ENCODE measurements at places on chromosomes 11 and 22. TPM values are rescaled to one million over a fixed set of nuclear protein-coding genes. Genes with fewer than 3 reads are reported as not detected.

- no peak for DNase-seq
- no peaks in the 10 kb centered on the region for H3K36me3 ChIP-seq
- H3K4me1 ChIP-seq = no peaks in the 10 kb centered on the region
- no peaks in the 10 kb centered on the region for H3K27me3 ChIP-seq
- no peak overlapping the region for H3K4me3 ChIP-seq
Observed at GRCh38 chr11:79013509-79013908, 427.3 kb downstream of the TENM4 start.

- no peaks in the 10 kb centered on the region for H3K4me1 ChIP-seq
- no peak overlapping the region for H3K27ac ChIP-seq
- DNase-seq = no peak
- no peaks in the 10 kb centered on the region for H3K36me3 ChIP-seq
- H3K4me3 ChIP-seq = no peak overlapping the region
Observed at GRCh38 chr11:8340296-8340695, 76.6 kb upstream of the LMO1 start.

DNA sequence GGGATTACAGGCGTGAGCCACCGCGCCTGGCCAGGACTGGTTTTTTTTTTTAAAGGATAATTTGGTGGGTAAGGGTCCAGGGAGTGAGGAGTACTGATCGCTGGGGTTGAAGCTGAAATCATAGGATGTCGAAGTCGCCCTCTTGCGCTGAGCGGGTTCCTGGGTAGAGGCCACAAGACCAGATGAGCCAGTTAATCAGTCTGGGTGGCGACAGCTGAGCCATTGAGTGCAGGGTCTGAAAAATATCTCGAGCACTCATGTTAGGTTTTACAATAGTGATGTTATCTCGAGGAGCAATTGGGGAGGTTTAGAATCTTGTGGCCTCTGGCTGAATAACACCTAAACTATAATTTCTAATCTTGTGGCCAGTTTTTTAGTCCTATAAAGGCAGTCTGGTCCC is 7.8 kb downstream of the APOL5 start:
- no peaks in the 10 kb centered on the region for H3K27me3 ChIP-seq
- no peak overlapping the region for H3K4me3 ChIP-seq
- H3K27ac ChIP-seq = no peak overlapping the region
- no peaks in the 10 kb centered on the region for H3K4me1 ChIP-seq
- H3K36me3 ChIP-seq = no peaks in the 10 kb centered on the region
- no peak for DNase-seq

Gene GPR152
- not detected for total RNA-seq

Gene ANGPTL5
- total RNA-seq = not detected

GRCh38 chr11:12531681-12532080 is 142.5 kb upstream of the TEAD1 start:
- no peaks in the 10 kb centered on the region for H3K4me1 ChIP-seq
- no peak for DNase-seq
- H3K4me3 ChIP-seq = no peak overlapping the region
- no peak overlapping the region for H3K27ac ChIP-seq

Gene SELENOH
- total RNA-seq = 475 TPM

Gene CARNS1
- total RNA-seq = 0.76 TPM

DNA sequence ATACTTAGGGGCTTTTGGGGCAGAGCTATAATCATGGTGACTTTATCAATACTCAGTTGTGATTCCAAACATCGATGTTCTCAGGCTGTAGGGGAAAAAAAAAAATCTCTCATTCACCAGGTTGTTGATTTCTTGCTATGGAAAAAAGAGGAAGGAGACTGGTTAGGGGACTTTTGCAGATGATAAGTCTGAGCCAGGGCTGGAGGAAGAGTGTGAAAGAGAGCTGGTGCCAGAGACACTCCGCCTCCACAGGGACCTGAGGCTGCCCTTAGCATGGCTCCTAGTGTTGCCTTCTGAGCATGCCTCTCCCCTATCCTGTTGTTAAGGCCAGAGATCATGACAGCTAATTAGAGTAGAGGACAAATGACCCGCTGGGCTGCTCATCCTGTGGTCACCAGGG is 16.9 kb downstream of the UPB1 start:
- H3K36me3 ChIP-seq = no peaks in the 10 kb centered on the region
- H3K27me3 ChIP-seq = no peaks in the 10 kb centered on the region
- no peak overlapping the region for H3K27ac ChIP-seq
- no peaks in the 10 kb centered on the region for H3K4me1 ChIP-seq
- H3K4me3 ChIP-seq = no peak overlapping the region
- DNase-seq = no peak

DNA sequence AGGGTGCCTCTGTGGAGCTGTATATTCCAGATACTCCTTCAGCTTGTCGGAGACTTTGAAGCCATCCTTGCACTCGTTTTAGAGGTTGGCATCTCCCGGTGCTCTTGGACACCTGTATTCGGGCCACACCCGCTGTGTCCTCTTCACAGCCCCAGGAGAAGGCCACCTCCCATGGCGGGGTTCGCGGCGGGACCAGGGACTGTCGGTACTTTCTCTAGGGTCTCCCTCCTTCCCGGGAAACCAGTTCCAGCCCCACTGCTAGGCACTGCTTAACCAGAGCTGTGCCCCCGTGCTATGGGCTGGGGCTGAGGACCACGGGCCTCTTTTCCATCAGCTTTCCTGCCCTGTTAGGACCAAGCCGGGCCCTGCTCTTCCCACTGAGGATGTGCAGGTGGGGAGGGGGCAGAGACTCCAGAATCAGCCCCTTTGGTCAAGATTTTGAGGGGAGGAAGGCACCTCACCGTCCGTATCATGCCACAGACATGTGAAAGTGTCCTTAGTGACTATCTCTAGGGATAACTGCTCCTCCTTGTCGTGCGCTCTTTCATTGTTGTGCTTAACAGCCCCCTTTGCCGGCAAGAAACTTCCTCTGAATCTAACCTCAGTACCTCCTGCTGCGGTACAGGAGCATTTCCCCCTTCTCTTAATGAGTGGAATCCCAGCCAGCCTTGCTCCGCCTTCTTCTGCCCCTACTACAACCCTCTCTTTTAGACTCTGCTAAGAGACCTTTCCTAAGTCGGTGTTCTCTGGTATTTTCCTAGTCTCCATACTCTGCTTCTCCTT is 1.2 kb upstream of the B3GAT1 start:
- H3K27me3 ChIP-seq = no peaks in the 10 kb centered on the region
- H3K27ac ChIP-seq = no peak overlapping the region
- no peak for DNase-seq
- no peak overlapping the region for H3K4me3 ChIP-seq

DNA sequence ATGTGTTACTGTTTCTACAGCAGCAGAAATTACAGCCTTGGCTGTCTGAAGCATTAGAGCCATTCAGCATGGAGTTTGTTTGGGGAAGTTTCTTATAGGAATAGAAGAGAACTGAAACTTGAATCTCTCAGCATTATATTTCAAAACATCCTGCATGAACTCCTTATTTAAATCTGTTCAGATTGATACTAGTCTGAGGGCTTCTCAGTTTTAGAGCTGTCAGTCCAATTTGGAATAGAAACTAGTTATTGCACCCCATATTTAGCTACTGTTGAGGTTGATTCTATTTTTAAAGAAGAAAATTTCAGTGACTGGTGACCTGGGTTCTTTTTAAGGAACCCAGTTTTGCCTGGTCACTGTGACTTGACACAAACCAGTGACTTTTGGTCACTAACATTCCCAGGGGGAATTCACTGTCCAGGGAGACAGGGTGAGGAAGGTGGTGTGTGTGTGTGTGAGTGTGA is 126.0 kb upstream of the TTC12 start:
- H3K27me3 ChIP-seq = no peaks in the 10 kb centered on the region
- DNase-seq = no peak
- H3K36me3 ChIP-seq = no peaks in the 10 kb centered on the region
- peak overlapping the region; percentile 55 for H3K27ac ChIP-seq
- no peak overlapping the region for H3K4me3 ChIP-seq

Gene HTR3B
- not detected for total RNA-seq

- no peaks in the 10 kb centered on the region for H3K27me3 ChIP-seq
- H3K4me1 ChIP-seq = no peaks in the 10 kb centered on the region
- DNase-seq = no peak
- no peak overlapping the region for H3K4me3 ChIP-seq
Observed at GRCh38 chr11:96373826-96374225, 15.9 kb downstream of the CCDC82 start.

GRCh38 chr11:87002918-87003317 is 34.8 kb upstream of the TMEM135 start:
- no peaks in the 10 kb centered on the region for H3K4me1 ChIP-seq
- no peak for DNase-seq
- no peaks in the 10 kb centered on the region for H3K27me3 ChIP-seq
- no peak overlapping the region for H3K27ac ChIP-seq
- no peak overlapping the region for H3K4me3 ChIP-seq
- H3K36me3 ChIP-seq = no peaks in the 10 kb centered on the region

DNA sequence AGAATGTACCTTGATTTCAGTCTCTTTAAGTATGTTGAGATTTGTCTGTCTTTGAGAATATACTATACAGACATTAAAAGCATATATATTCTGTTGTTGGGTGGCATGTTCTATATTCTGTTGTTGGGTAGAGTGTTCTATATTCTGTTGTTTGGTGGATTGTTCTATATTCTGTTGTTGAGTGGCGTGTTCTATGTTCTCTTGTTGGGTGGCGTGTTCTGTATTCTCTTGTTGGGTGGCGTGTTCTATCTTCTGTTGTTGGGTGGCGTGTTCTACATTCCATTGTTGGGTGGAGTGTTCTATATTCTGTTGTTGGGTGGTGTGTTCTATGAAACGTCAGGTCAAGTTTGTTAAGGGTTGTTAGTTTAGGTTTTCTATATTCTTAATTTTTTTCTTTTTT is 27.1 kb upstream of the CTTN start:
- no peaks in the 10 kb centered on the region for H3K36me3 ChIP-seq
- H3K4me1 ChIP-seq = no peaks in the 10 kb centered on the region
- DNase-seq = no peak
- H3K4me3 ChIP-seq = no peak overlapping the region
- no peak overlapping the region for H3K27ac ChIP-seq
- H3K27me3 ChIP-seq = no peaks in the 10 kb centered on the region

Gene CARD18
- not detected for total RNA-seq

Gene MRGPRE
- not detected for total RNA-seq

Gene SAAL1
- total RNA-seq = 14.8 TPM

Gene NCAM1
- total RNA-seq = 210 TPM

GRCh38 chr22:32177221-32177765 is 18.2 kb upstream of the C22orf42 start:
- H3K27ac ChIP-seq = no peak overlapping the region
- no peak for DNase-seq
- H3K36me3 ChIP-seq = no peaks in the 10 kb centered on the region

DNA sequence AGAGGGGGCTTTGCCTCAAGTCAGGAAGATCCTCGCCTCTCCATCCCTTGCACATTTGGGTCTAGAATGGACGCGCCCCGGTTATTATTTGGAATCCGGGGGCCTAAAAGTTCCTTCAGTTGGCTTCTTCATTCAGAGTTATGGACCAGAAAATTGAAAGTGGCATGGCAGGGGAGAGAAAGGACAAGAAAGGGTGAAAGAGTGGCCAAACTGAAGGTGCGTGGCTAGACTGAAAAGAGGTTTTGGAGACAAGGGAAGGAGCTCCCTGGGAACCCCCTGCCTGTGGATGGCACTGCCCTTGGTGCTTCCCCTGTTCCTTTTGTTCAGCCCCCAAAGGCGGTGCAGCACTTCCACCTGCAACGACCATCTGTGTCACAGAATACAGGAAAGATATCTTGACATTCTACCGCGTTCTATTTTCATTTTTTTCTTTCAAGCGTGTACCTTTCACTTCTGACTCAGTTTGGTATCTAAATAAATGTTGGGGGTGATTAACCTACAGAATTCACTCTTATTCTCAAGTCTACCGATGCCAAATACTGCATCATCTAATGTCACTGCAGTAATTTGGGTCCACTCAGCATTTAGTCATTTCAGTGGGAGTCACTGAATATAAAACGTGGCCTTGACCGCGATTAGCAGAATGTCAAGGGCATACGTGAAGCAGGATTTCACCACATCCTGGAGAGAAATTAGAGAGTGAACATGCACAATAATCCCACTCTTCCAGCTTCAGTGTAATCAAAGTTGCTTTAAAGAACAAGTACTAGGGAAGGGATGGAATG is 88.1 kb upstream of the ARHGAP32 start:
- H3K4me1 ChIP-seq = peaks cover 12% of the 10 kb centered on the region
- no peaks in the 10 kb centered on the region for H3K27me3 ChIP-seq
- peak overlapping the region; percentile 50 for H3K4me3 ChIP-seq
- no peak for DNase-seq
- H3K27ac ChIP-seq = peak overlapping the region; percentile 77

GRCh38 chr11:134276396-134277182 is 410 bp downstream of the GLB1L3 start:
- no peaks in the 10 kb centered on the region for H3K36me3 ChIP-seq
- H3K4me3 ChIP-seq = peak overlapping the region; percentile 13
- H3K27ac ChIP-seq = peak overlapping the region; percentile 13
- peaks cover 16% of the 10 kb centered on the region for H3K27me3 ChIP-seq
- H3K4me1 ChIP-seq = peaks cover 16% of the 10 kb centered on the region
- no peak for DNase-seq

- H3K27ac ChIP-seq = no peak overlapping the region
- no peaks in the 10 kb centered on the region for H3K36me3 ChIP-seq
- no peak for DNase-seq
- H3K27me3 ChIP-seq = no peaks in the 10 kb centered on the region
Observed at GRCh38 chr11:27545946-27546345, 39.4 kb upstream of the LIN7C start.

GRCh38 chr11:102637731-102638130 is 12.6 kb upstream of the MMP20 start:
- H3K36me3 ChIP-seq = no peaks in the 10 kb centered on the region
- H3K27me3 ChIP-seq = no peaks in the 10 kb centered on the region
- DNase-seq = no peak
- no peaks in the 10 kb centered on the region for H3K4me1 ChIP-seq

DNA sequence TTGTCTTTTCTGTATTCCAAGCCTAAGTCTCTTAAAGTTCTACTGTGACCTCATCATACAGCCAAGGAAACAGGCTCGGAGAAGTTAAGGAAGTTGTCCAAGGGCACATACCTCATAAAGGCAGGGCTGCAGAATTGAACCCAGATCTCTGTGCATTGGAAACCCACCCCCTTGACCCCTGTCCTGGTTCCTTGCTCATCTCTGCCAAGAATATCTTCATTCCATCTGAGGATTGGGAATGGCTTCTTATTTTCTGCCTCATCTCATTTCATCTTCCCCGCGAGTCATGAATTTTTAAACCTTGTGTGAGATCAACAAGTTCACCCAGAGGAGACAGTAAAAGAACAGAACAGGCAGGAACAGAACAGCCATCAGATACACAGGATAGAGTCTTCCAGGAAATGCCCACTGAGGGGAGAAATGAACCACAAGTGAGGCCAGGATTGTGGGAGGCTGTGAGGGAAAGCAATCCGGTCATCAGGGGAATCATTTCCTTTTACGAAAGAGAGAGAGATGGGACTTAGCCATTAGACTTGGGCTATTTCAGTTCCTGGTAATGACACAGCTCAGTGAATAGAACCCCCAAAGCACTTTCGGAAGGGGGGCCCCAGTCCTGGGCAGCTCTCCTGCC is 34.4 kb upstream of the LRRC10B start:
- DNase-seq = no peak
- no peaks in the 10 kb centered on the region for H3K27me3 ChIP-seq
- no peaks in the 10 kb centered on the region for H3K36me3 ChIP-seq
- no peaks in the 10 kb centered on the region for H3K4me1 ChIP-seq
- H3K4me3 ChIP-seq = no peak overlapping the region
- no peak overlapping the region for H3K27ac ChIP-seq

All from uterus (tissue), 4 donors.